HL-60 (cell line): ENCODE measurements at places on chromosomes 1 and 21.

DNA sequence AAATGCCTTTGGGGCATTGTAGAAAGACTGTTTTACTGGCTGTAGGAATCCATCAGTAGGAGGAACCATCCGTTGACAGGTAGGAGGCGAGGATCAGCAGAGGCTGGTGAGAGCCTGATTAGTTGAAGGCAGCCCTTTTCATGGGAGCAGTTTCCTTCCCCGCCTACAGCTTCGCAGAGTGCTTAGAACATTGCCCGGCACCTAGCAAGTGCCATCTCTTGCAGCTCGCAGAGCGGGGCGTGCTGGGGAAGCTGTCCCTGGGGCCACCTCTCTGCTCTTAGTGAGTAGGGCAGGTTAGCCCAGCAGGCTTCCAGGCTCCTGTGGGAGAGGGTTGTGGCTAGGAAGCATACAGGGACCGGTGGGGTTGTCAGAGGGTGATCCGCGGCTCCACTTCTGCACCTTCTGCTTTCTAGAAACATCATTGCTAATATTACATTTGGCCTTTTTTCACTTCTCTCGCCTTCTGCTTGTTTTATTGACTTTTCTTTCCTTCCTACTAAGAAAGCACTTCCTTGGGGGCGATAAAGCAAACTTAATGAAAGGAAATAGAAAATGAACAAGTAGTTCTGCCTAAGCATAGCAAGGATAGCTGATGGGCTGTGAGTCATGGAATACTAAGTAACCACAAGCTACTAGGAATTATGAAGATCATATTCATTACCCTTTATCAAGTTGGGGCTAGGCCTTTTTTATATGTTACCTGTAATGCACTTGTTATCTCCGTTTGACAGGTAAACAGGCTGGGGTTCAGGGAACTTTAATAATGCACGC is 176.7 kb downstream of the GALNT2 start:
- DNase-seq: no peak

DNA sequence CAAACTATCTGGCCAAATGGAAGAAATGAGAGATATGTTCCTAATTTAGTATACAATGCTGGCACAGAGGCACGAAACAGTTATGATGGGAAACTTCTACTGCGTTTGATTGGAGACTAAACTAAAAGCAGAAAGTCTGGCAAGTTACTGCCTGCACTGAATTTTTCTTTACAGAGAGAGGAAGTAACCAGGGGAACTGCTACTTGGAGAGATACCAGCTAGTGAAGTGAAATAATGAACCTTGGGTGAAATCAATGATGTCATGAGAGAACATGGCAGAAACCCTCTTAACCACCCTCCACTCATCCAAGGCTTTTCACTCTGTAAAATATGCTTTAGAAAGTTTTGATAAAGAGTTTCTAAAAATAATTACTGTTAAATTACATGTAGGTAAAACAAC is 29.3 kb downstream of the NIBAN1 start:
- peak; percentile 36 for DNase-seq

GRCh38 chr1:21931171-21932093 is 5.7 kb downstream of the HSPG2 start:
- DNase-seq: no peak

DNA sequence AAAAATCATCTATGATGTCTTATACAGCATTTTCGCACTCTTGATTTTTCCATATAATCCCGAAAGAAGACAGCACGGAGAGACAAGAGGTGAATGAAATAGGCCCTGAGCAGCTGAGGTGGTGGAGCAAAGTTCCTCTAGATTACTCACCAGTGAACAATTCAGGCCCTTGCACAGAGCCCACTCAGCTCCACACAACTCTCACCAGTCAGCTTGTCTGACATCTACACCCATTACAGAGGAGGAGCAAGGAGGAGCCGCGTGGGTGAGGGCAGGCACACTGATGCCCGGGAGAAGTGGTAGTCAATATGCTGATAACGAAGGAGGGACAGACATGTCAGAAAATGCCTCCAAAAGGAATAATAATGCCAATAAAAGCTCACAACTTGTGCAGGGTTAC is 59.9 kb downstream of the DNM3 start:
- no peak for DNase-seq

DNA sequence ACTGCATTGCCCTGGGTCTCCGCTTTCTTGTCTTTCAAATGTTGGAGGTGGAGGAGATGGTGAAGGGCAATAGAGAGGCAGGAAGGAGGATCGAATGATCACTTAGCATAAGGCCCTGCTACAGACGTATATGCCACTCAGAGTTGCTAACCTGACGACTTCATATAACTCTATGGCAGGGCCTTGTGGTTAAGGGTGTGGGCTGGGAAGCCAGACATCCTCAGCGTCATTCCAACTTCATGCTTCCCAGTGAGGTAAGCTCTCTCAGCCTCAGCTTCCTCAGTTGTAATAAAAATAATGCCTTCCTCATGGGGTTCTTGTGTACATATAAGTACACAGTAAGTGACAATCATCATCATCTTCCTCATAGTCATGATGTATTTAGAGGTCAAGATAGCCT is 54.6 kb downstream of the CASQ2 start:
- no peak for DNase-seq

- no peak for DNase-seq
These were observed 8.1 kb upstream of the MMP23B start for GRCh38 chr1:1623631-1624442.
